ENCODE measurements at places on chromosomes 5 and 9. TPM values are rescaled to one million over a fixed set of nuclear protein-coding genes. Genes with fewer than 3 reads are reported as not detected.

Gene CCDC112
- total RNA-seq = 7.4 TPM

Gene MORN5
- not detected for total RNA-seq

Gene CCDC171
- 0.55 TPM for total RNA-seq

Gene PDE6A
- 0.25 TPM for total RNA-seq

Gene KIF4B
- total RNA-seq = not detected

Gene POU5F2
- not detected for total RNA-seq

Gene CYLC2
- total RNA-seq = not detected

Gene DIRAS2
- total RNA-seq = not detected

Gene SLC4A9
- total RNA-seq = not detected

Gene TXNDC15
- 53.8 TPM for total RNA-seq

Gene SLC28A3
- not detected for total RNA-seq

Gene SLC6A3
- total RNA-seq = 0.37 TPM

Gene C9orf57
- not detected for total RNA-seq

Gene SIT1
- not detected for total RNA-seq

Gene SCGB3A2
- total RNA-seq = not detected

Gene TIFAB
- total RNA-seq = not detected
